ENCODE measurements at places on chromosomes 1 and 21. TPM values are rescaled to one million over a fixed set of nuclear protein-coding genes. Genes with fewer than 3 reads are reported as not detected.

- no peak for DNase-seq
Measured at GRCh38 chr1:42934541-42935312, 23.9 kb downstream of the SLC2A1 start.

DNA sequence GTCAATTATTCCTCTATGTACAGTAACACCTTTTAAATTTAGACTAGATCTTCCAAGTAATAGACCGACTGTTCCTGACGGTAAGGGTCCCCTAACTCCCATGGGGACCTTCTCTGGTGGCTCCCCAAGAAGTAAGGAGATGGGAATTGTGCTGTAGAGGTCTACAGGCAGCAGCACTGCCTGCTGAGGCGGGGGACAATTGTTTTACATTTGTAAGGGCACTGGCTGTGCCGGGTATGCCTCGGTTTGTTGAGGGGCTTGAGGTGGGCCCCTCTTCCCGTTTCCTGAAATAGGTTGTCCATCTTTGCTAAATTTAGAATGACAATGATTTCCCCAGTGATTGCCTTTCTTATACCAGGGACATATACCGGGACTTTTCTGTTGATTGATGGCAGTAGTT is 13.1 kb upstream of the L1TD1 start:
- DNase-seq = no peak

DNA sequence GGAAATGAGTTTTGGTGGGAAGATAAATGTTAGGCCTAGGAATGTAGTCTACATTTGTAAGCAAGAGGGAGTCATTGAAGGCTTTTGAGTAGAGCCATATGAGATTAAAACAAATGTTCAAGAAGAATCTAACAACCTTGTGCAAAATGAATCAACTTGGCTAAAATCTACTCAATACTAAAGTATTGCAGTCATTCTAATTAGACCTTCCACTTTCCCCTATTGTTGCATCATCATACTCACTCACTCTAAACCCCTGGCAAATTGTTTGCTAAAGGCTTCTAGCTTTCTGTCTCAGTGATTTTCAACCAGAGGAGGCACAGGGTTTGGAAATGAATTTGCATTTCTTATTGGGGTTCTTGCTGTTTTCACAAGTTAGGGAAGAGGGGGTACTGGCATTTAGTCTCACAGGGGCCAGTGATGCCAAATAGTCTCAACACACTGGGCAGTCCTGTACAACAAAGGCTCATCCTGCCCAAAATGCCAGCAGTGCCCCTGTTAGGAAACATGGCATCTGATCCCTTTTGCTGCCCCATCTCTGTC is 85.3 kb downstream of the SEC16B start:
- DNase-seq = no peak

- DNase-seq = no peak
Measured at GRCh38 chr1:37795340-37796125, 1.9 kb downstream of the MANEAL start.

Gene KCTD3
- 44.0 TPM for total RNA-seq

Gene C1orf53
- total RNA-seq = 0.49 TPM

Gene DPYD
- total RNA-seq = not detected

Gene AMY2B
- not detected for total RNA-seq

Gene E2F2
- total RNA-seq = 8.4 TPM

Gene SELENOF
- 233 TPM for total RNA-seq

All from G401 (cell line).